ENCODE measurements at places on chromosomes 13 and 19.
A peak's percentile ranks its signal among the peaks of the same experiment; 100 is the strongest.

DNA sequence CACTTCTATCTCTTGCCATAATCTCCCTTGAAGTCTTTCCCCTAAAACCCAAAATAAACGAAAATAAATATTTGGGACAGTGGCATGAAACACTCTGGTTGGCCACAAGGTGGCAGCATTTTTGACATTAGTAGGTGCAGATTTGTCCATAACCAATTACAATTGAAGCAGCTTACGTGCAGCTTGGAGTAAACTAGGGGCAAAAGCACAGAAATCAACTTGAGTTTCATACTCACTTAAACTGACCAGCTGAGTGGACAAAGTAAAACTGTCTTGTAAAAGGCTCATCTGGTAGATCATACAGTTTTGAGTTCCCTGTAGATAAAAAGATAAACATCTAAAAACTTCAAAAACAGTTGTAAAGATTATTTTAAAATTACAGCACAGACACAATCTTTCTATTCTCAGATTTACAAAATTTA, 18.8 kb downstream of the PDCD5 start:
- DNase-seq: no peak

GRCh38 chr13:60765700-60766411, 368.8 kb downstream of the TDRD3 start:
- no peak for DNase-seq

GRCh38 chr13:47893527-47893926, 107.5 kb downstream of the SUCLA2 start:
- no peak for DNase-seq

DNA sequence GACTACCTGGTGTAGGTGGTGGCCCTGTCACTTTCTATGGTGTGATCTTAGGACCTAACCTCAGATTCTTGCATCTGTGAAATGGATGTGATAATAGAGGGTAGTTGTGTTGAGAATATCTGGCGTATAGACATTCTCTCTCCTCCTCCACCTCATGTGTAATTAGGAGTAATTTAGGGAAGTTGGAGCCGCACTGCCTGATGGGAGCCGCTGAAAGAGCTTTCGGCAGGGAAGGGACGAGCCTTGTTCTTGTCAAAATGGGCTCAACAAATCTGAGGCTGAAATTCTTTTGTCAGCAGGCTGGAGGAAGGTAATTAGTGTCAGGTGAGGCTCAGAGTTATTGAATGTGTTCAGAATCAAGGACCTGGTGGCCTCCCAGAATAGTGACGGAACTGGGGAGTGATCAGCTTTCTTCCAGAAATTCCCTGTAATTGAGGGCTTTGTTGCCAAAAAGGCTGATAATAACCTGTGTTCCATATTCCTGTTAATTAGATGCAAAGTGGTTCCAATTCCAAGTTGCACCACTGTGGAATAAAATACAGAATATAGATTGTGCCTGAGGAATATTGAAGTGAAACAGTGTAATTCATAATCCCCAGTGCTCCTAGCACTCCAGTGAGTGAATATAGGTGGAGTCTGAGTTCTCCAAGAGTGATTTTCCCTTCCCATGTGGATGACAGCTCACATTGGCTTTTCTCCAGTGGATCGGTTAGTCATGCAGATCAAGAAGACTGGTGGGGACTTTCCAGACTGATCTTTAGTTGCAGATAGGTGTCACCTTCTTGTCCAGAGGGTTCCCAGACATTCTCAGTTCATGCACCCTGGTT, 47.5 kb downstream of the SPATA13 start:
- DNase-seq: no peak

DNA sequence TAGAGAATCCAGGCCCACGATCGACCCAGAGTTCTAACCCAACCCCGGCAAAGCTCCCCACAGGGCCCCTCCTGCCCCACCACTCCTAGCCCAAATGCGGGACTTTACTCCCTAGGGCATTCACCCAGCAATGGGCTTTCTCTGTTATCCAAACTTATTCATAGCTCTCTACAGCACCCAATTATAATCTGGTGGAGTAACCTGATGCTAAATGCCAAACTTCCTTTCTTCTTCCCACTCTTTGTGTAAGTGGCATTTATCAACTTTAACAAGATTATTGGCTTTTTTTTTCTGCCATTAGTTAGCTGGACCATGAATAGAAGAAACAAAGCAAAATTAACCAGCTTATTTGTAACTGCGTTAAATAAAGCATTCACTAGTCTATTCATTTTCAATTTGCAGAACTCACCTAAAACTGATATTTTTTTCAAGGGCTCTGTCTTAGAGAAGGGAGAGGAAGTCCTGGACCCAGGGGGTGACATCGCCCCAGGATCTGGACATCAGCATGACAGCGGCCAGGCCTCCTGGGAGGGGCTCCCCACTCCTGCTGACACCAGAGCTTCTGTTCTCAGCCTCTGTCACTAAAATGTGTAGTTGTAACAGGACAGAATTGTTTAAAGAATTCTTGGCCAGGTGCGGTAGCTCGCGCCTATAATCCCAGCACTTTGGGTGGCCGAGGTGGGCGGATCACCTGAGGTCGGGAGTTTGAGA, 1.5 kb downstream of the FAM124A start:
- no peak for DNase-seq

GRCh38 chr13:83984793-83985192, 102.5 kb upstream of the SLITRK1 start:
- no peak for DNase-seq

GRCh38 chr19:1097810-1098176, 2.6 kb upstream of the POLR2E start:
- DNase-seq: no peak

DNA sequence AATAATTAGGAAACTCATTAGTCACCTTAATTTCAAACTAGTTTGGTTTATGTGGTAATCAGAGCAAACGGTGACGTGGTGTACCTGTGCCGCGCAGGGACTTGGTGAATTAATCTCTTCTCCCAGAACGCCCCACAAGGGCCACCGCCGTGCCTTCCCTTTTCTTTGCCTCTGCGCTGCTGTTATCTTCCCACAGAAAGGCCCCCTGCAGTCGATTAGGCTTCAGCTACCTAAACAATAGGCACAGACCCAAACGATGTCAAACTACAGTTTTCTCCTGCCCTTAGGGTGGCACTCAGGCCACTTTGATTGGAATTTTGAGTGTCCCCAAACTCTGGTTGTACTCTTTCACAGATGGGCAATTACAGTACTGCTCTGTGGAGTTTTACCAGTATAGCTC, 115.5 kb downstream of the GGACT start:
- DNase-seq: no peak

- no peak for DNase-seq
These were observed 67.8 kb downstream of the SACS start for GRCh38 chr13:23365652-23366051.

DNA sequence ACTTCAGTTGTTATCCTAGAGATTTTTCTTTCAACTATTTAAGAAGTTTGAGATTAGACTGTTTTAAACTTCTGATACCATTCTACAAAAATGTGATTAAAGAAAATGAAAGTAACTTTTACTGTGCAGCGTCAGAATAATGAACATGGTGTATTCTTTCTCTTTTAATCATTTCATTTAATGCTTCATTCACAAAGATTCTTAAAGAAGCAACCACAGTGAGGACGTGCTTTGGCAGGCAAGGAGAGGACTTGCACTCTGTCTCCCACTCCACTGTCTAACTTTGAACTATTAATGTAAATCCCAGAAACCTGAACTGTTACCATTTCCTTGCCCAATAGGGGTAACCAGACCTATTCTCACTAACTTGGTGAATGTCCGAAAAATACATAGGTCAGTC, 137.0 kb downstream of the KCNRG start:
- no peak for DNase-seq

DNA sequence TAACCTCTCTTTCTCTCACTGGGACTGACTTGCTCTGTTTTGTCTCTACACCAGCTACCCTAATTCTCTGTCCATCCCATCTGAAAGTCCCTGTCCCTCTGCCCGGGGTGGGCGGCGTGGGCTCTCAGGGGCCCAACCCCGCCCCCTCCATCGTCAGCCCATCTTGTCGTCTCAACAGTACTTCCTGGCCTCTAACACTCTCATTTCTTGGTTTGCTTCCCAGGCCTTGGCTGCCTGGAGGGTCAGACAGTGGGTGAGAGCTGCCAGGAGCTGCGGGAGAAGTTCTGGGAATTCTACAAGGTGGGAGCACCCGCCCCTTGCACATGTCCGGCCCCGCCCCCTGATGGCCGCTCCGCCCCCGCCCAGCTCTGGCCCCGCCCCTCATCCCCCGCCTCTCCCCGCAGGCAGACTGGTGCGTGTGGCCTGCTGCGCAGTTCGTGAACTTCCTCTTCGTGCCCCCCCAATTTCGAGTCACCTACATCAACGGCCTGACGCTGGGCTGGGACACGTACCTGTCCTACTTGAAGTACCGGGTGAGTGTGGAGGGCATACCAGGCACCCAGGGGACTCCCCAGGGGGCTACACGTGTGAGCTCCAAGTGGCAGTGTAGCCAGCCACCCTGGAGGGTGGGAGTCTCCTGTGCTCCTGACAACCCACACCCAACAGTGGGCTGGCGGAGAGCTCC, 1.7 kb downstream of the MPV17L2 start:
- DNase-seq: no peak

DNA sequence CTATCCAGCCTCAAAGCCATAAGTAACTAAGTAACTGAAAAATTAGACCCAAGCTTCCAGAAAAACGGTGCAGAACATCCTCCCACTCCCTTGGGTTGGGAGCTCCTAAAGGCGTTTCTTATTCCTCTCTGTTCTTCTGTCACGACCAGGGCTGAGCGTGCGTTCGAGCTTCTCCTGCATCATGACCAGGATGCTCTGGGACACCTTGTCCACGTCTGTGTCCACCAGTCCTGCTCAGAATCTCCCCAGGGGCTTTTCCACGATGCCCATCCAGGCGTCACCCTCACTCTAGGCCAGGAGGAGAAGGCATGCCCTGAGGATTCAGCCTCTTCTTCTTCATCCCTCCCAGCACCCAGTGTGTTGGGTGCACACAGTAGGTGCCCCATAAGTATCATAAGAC, 37.8 kb upstream of the GAS6 start:
- no peak for DNase-seq

GRCh38 chr13:40159736-40160135, 504.3 kb downstream of the COG6 start:
- DNase-seq: no peak

GRCh38 chr13:68275758-68276157, 1045.6 kb upstream of the PCDH9 start:
- DNase-seq: no peak

- DNase-seq: no peak
These were observed 892 bp downstream of the TRIR start for GRCh38 chr19:12733369-12734214.

DNA sequence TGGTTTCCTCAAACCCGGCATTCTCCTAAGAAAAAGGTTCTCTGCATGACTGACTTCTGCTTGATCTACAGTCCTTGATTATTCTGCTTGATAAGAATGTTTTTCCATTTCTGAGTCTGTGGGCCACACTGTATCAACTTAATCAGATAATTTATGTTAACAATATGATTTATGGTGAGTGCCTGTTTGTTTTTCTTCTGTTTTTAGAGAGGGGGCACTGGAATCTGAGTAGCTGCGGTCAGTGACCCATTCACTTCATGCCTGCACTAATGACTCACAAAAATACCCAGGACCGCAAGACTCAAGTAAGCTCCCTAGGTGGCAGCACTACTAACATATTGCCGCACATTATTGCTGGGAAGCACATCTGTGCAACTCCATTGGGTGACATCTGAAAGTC, 542.3 kb upstream of the ATXN8OS start:
- no peak for DNase-seq

- no peak for DNase-seq
These were observed 4.3 kb downstream of the CD37 start for GRCh38 chr19:49339301-49340068.

DNA sequence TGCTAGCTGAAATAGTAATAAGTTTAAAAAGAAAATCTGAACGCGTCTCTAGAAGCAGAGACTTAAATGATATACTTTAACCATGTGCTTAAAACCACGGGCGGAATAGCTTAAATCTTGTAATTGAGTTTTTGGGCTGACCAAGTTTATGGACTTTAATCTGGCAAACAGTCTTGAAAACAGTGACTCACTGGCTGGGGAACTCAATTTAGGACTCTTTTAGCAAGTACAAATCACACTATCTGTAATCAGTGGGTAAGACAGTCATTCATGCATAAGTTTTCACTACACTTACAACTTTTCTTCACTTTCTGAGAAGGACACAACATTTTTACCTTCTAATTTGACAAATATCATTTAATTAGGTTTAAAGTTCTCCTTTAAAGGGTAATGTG, 26.8 kb downstream of the ZNF627 start:
- no peak for DNase-seq

DNA sequence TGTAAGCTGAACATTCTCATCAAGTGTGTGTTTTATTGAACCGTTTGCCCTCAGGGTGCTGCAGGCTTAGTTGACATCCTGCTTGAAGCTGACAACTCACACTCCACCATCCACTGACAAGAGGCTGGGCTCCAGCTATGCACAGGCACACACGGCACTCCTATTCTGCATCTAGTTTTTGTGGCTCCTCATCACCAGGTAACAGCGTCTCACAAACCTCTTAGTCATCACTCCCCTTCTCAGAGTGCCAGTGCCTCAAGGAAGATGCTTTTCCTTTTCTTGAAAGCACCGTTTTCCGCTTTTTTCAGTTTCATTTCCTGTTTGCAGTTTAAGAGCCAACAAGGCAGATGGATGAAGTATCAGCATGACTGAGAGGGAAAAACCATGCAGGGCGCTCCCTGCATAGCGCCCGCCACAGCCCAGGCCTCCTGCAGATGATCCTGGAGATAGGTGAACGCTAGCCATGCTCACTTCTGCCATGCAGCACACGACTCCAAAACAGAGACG, 491.2 kb downstream of the COG6 start:
- no peak for DNase-seq

GRCh38 chr13:46751811-46752635, 44.9 kb downstream of the ESD start:
- peak; percentile 43 for DNase-seq

DNA sequence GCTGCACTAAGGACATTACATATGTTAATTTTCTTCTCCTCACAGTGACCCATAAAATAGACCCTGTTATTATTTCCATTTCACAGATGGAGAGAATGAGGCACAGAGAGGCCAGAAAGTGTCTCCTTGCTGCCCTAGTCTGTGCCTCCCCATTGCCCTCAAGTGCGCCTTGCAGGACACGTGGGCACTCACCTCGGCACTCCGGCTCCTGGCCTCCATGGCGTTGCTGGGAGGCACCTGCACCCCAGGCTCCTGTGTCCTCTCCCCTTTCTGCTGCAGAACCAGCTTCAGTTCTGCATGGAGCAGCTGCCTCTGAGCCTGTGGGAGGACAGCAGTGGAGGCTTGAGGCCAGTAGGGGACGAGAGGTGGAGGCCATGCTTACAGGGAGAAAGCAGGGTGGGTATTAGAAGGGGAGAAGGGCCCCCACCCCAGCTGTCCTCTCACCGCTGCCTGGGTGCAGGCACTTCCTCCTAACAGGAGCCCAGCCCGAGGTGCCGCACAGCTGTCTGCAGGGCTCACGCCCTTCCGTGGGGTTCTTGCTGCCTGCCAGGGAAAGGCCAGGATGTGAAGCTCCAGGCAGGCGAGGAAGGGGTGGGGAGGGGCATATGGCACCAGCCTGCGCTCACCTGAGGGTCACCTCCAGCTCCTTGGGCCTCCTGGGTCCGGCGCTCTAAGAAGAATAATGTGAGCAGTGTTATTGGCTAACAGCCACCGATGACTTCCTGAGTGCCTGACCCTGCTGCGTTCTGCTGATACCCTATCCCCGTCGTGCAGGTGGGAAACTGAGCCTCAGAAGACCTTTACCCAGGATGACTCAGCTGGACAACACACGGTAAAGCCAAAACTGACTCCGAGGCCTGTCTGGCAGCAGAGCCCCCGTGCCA, 5.2 kb downstream of the PRX start:
- no peak for DNase-seq

GRCh38 chr19:50380751-50381151, 3.4 kb upstream of the POLD1 start:
- DNase-seq: no peak
